WTC11 (cell line): ENCODE measurements at places on chromosomes 2 and 18. TPM values are rescaled to one million over a fixed set of nuclear protein-coding genes. Genes with fewer than 3 reads are reported as not detected.

SCG2 gene
- total RNA-seq = 0.07 to 0.23 TPM (median 0.11 TPM) in 3 replicates

DNA sequence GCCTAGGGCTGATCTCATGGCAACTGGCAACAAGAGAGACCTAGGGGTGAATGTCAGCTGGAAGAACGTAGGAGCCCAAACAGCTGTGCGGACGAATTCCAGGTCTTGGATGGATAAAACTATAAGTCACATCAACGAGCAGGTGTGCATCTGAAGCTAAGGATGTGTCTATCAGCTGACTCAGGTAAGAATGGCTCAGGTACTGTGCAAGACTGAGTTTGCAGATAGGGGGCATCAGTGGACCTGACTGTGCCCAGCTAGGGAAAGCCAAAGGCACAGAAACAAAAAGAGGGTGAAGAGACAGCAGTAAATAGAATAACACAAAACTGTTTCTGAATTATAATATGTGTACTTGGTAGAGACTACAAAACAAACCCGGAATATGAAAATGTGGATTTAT, 357.3 kb downstream of the ZEB2 start:
- no peak overlapping the region for H3K27ac ChIP-seq
- H3K4me3 ChIP-seq = no peak overlapping the region
- H3K4me1 ChIP-seq = peaks cover 10% of the 10 kb centered on the region
- peak; percentile 61 for DNase-seq

DNA sequence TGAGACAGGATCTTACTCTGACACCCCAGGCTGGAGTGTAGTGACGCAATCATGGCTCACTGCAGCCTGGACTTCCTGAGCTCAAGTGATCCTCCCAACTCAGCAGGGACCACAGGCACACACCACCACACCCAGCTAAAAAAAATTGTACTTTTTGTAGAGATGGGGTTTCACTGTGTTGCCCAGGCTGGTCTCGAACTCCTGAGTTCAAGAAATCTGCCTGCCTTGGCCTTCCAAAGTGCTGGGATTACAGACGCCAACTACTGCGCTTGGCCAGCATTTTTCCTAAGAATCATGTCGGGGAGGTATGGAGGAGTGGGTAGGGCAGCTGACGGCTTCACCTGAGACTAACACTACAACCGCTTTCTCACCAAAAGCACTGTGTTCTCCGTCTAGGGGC, 50.4 kb downstream of the CYP26B1 start:
- no peak overlapping the region for H3K27ac ChIP-seq
- H3K36me3 ChIP-seq = no peaks in the 10 kb centered on the region
- H3K27me3 ChIP-seq = no peaks in the 10 kb centered on the region; the same call in 1 of the 2 replicates
- no peak for DNase-seq
- 0 out of 2 replicates have a peak, but pooled peaks cover 2% of the 10 kb centered on the region for H3K4me1 ChIP-seq

GRCh38 chr2:207808119-207808518, 38.4 kb upstream of the FZD5 start:
- H3K27me3 ChIP-seq = no peaks in the 10 kb centered on the region
- peaks cover 65% of the 10 kb centered on the region for H3K4me1 ChIP-seq
- DNase-seq = no peak
- no peaks in the 10 kb centered on the region for H3K36me3 ChIP-seq

DNA sequence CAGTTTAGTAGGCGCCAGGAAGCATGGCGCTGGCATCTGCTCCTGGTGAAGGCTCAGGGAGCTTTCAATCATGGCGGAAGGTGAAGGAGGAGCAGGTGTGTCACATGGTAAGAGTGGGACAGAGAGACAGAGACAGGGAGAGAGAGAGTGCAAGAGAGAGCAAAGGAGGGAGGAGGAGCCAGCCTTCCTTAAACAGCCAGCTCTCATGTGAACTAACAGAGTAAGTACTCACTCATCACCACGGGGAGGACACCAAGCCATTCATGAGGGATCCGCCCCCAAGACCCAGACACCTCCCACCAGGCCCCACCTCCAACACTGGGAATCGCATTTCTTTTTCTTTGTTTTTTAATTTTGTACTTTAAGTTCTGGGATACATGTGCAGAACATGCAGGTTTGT, 40.8 kb upstream of the CLASP1 start:
- H3K27ac ChIP-seq = peak overlapping the region; percentile 77; the same call in 1 of the 2 replicates
- 0 out of 2 replicates have a peak, but pooled peaks cover 3% of the 10 kb centered on the region for H3K36me3 ChIP-seq
- peaks cover 42% of the 10 kb centered on the region for H3K4me1 ChIP-seq
- peaks cover 4% of the 10 kb centered on the region for H3K27me3 ChIP-seq

GRCh38 chr2:9441556-9441955, 18.1 kb downstream of the CPSF3 start:
- H3K27ac ChIP-seq = no peak overlapping the region
- no peak for DNase-seq
- peaks cover 69% of the 10 kb centered on the region for H3K36me3 ChIP-seq

DNA sequence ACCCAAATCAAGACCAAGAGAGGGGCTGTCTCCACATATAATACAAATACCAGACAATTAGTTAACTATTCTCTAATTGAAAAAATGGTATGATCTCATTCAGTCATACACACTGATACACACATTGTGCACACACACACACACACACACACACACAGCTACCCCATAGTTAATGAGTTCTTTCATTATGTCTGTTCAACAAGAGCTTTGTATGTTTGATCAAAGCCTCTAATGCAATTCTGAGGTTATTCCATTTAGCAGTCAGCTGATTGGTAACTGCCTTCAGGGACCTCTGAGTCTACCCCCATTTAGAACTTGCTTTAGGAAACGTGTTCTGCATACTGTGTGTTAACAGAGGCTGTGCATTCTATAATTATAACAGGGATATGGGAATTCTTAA, 741.4 kb upstream of the LRRTM4 start:
- H3K27ac ChIP-seq = no peak overlapping the region
- no peaks in the 10 kb centered on the region for H3K27me3 ChIP-seq
- DNase-seq = no peak
- H3K4me1 ChIP-seq = peaks cover 8% of the 10 kb centered on the region
- H3K36me3 ChIP-seq = no peaks in the 10 kb centered on the region

GRCh38 chr2:18440141-18440661, 120.3 kb downstream of the RDH14 start:
- DNase-seq = no peak
- no peaks in the 10 kb centered on the region for H3K27me3 ChIP-seq
- H3K4me1 ChIP-seq = no peaks in the 10 kb centered on the region
- H3K36me3 ChIP-seq = no peaks in the 10 kb centered on the region

DNA sequence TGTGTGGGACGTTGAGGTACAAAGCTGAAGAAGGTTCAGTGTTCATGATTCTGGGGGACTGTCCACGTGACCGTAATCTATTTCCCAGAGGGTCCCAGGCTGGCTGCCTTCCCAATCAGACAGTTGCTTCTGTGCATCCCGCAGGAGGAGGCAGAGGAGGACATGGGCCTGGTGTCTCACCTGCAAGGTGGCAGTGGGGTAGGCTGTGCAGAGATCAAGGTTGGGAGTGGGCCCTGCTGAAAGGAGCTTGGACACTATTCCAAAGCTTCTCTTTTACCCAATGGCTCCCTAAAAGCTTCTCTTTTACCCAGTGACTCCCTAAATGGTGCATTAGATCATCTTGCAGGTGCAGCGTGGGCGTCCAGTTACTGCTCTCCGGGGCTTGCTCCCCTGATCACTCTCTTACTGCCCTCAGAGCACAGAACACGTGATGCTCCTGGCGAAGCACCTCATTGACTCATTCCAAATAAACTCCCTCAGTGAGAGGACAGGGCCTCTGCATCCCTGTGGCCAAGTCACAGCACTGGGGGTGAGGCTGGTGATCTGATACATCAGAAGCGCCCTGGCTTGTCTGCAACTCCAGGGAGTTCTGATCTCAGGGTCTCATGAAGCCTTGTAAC, 41.5 kb downstream of the RNF144A start:
- no peaks in the 10 kb centered on the region for H3K4me1 ChIP-seq
- no peak overlapping the region for H3K27ac ChIP-seq
- DNase-seq = no peak
- no peak overlapping the region for H3K4me3 ChIP-seq
- H3K36me3 ChIP-seq = 0 out of 2 replicates have a peak, but pooled peaks cover under 1% of the 10 kb centered on the region

GRCh38 chr2:150778828-150779227, 291.4 kb upstream of the RND3 start:
- H3K4me3 ChIP-seq = no peak overlapping the region
- H3K27me3 ChIP-seq = no peaks in the 10 kb centered on the region

MROH2A gene
- 0.16 TPM in 1 of 3 replicates, not detected in the others for total RNA-seq

DNA sequence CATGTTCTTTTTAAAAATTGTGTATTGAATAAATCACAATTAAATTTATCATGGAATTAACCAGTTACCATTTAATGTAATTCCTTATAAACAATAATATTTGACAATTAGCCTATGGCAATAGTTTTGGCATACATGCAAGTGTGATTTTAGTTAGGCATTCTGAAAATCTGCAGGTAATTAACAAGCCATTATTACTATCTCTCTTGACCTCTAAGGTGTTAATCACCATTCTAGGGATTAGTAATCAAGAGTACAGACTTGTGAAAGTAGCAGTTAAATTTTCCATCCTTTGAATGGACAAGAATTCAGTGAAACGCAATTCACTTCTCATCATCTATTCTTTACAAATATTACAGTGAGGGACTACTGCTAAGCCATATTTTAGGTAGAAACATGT, 127.7 kb upstream of the CHST9 start:
- H3K36me3 ChIP-seq = peaks cover 13% of the 10 kb centered on the region
- H3K27ac ChIP-seq = no peak overlapping the region
- DNase-seq = no peak
- H3K4me1 ChIP-seq = no peaks in the 10 kb centered on the region
- peaks cover 2% of the 10 kb centered on the region; the same call in 1 of the 2 replicates for H3K27me3 ChIP-seq

NPC1 gene
- total RNA-seq = 23.9 to 38.3 TPM (median 27.3 TPM) in 3 replicates

DNA sequence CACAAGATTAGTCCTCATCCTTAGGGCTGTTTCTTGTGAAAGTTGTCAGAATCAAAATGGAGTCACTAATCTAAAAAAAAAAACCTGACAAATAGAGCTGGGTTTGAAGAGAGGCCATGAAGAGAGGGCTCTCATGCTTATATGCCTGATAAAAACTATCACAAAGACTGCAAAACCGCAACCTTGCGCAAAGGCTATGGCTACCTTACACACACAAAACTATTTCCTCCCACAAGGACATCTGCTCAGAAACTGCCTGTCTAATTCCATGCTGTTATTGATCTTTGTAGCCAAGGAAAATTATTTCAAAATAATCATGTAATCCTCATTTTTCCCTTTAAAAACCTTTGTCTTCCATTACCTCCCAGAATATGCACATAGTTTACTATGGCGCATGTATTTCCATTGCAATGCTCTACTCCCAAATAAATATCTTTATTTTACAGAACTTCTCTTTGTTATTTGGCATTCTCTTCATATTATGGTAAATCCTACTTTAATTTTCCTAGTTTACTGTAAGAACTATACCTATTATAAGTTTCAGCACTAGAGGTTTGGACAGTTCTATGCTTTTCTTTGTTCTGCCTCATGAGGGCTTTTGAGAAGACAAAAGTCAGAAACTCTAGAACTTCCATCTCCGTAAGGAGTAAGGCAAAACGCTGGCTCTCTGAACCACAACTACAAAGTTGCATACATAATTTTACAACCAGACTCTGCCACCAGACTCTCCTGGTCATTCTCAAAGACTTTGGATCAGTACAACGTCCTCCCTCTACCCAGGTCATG, 9.6 kb upstream of the DPYSL5 start:
- DNase-seq = no peak
- H3K4me3 ChIP-seq = no peak overlapping the region
- H3K27me3 ChIP-seq = peaks cover 30% of the 10 kb centered on the region
- H3K27ac ChIP-seq = no peak overlapping the region
- H3K36me3 ChIP-seq = no peaks in the 10 kb centered on the region

GRCh38 chr2:42917425-42917927, 125.1 kb upstream of the HAAO start:
- DNase-seq = no peak
- no peak overlapping the region for H3K4me3 ChIP-seq
- peaks cover 3% of the 10 kb centered on the region; the same call in 1 of the 2 replicates for H3K27me3 ChIP-seq
- no peak overlapping the region for H3K27ac ChIP-seq
- H3K36me3 ChIP-seq = no peaks in the 10 kb centered on the region

IDH1 gene
- total RNA-seq = 280 to 352 TPM (median 291 TPM) in 3 replicates

DNA sequence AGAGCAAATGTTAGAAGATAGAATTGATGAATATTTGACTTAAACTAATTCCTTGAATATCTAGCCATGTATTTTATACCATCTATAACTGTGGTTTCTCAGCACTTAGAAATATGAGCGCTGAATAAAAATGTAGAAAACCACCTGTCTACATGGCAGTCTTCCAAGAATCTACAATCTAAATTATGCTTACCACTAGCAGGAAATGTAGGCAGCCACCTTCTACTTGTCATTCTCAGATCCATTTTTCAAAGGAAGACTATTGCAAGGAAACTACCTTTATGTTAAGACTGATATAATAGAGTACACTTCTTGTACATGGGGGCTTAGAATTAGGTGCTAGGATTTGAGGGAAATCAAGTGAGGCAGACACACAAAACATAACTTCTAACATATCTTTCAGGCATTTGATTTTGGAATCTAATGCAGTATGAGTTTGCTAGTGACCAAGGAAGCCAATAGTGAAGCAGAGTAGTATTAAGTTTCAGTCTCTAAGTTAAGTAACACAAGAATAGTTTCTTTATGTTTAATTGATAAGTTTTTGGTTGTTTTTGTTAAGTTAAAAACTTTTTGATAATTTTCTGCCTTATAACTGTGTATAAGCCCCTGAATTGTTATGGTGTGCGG, 175.9 kb upstream of the ITGA4 start:
- no peaks in the 10 kb centered on the region for H3K27me3 ChIP-seq
- DNase-seq = no peak
- H3K4me3 ChIP-seq = no peak overlapping the region
- no peaks in the 10 kb centered on the region for H3K36me3 ChIP-seq

KCNF1 gene
- total RNA-seq = 1.2 to 1.4 TPM (median 1.2 TPM) in 3 replicates

DNA sequence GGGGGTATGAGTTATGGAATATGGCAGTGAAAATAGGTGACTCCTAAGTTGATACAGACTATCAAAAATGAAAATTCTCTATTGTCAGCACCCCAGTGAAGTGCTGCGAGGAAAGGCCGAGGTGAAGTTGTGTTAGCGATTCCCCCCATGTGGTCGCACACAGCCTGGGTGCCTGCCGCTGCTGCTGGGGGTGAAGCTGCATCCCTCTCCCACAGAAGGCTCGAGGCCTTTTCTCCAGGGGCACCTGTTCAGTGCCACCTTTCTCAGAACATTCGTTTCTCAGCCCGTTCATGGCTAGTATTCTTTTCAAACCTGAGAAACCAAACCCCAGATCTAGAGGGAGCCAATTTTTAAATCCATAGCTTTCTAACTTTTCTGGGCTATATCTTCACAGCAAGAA, 23.8 kb downstream of the HK2 start:
- H3K36me3 ChIP-seq = peaks cover 48% of the 10 kb centered on the region
- no peak overlapping the region for H3K27ac ChIP-seq
- H3K4me1 ChIP-seq = peaks cover 35% of the 10 kb centered on the region
- no peak for DNase-seq
- H3K4me3 ChIP-seq = no peak overlapping the region
- no peaks in the 10 kb centered on the region for H3K27me3 ChIP-seq

- DNase-seq = no peak
- H3K27ac ChIP-seq = no peak overlapping the region
- H3K36me3 ChIP-seq = no peaks in the 10 kb centered on the region
- no peaks in the 10 kb centered on the region; the same call in none of the 2 replicates for H3K27me3 ChIP-seq
- H3K4me1 ChIP-seq = no peaks in the 10 kb centered on the region
- H3K4me3 ChIP-seq = no peak overlapping the region
These were observed 59.4 kb downstream of the STEAP3 start for GRCh38 chr2:119282996-119283511.

- H3K27me3 ChIP-seq = peaks cover 43% of the 10 kb centered on the region
- DNase-seq = no peak
- H3K27ac ChIP-seq = no peak overlapping the region
- no peaks in the 10 kb centered on the region for H3K36me3 ChIP-seq
- H3K4me1 ChIP-seq = peaks cover 12% of the 10 kb centered on the region
These were observed 3.3 kb upstream of the OSBPL6 start for GRCh38 chr2:178191004-178191508.

- H3K4me1 ChIP-seq = 0 out of 2 replicates have a peak, but pooled peaks cover 4% of the 10 kb centered on the region
- no peak for DNase-seq
These were observed 1.7 kb upstream of the CNDP1 start for GRCh38 chr18:74532511-74533025.
